NCI-H460 (cell line): ENCODE measurements at places on chromosomes 2 and 18.

DNA sequence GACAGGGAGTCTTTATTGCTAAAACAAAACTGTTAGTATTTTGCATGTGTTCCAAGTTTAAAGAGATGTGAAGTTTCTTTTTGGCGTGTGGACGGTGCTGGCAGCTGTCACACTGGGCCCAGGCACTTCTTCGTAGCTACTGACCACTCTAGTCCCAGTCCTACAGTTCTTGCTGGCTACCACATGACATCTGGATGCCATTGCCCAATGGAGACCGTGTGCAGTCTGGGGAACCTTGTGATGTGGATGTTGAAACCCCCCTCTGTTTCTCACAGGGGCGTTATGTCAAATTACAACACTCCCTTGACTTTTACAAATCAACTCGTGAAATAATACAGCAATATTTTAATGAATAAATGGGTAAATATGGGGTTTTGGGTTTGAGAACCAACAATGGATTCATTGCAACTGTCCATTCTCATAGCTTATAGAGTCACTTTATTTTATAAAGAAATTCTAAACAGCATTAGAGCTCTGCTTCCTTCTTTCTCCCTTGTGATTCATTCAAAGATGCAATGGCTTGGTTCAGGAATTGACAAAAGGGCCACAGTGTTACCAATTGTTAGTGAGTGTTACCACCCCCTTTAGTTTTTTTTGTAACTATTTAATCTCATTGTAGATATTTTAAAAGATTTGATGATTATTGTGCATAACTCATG, 1.2 kb downstream of the GPD2 start:
- DNase-seq: no peak

DNA sequence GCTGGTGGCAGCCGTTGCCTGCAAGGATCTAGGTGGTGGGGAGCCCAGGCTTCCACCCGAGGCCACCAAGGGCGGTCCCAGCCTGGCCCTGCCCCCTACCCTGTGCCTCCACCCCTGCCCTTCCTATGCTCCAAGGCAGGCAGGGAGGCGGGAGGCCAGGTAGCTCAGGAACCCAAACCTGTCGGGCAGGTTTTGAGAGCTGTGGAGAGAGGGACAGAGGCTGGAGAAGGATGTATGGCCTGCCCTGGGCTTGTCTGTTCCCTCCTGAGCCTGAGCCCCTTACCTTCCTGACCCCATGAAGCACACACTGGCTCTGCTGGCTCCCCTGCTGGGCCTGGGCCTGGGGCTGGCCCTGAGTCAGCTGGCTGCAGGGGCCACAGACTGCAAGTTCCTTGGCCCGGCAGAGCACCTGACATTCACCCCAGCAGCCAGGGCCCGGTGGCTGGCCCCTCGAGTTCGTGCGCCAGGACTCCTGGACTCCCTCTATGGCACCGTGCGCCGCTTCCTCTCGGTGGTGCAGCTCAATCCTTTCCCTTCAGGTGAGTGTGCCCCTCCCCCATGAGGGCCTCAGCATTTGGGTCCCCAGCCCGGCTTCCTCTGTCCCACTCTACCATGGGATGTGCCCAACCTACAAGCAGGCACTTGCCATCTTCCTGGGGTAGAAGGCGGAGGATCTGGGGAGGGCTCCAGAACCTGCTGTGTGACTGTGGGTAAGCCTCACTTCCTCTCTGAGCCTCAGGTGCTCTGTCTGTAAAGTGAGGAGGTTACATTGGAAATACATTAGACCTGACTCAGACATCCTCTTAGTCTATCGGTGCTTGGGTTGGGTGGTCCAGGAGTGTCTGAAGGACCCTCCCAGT, at the start of gene PROM2:
TSS of gene PROM2 (plus strand) at position 159 of the 860 bp plus-strand sequence. CDS start at position 296, 137 bp downstream.
- DNase-seq: no peak

GRCh38 chr18:25164848-25165811, 186.8 kb downstream of the ZNF521 start:
- no peak for DNase-seq

DNA sequence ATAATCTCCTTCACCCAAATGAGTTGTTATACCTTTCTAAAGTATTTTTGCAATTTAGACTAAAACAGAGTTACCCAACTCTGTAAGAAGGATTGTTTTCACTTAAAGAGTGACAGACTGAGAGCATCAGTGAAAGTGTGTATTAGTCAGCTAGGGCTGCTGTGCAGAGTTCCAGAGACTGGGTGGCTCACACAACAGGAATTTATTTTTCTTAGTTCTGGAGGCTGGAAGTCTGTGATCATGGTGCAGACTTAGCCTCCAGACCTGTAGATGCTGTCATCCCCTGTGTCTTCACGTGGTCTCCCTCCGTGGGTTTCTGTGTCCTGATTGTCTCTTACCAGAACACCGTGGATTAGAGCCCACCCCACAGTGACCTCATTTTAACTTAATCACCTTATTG, 40.0 kb downstream of the BCL2L11 start:
- DNase-seq: no peak
